ENCODE measurements at places on chromosomes 3 and 15. TPM values are rescaled to one million over a fixed set of nuclear protein-coding genes. Genes with fewer than 3 reads are reported as not detected.

GRCh38 chr15:22839046-22839695, 705 bp downstream of the NIPA2 start:
- H3K4me3 ChIP-seq, result peak overlapping the region; percentile 88
- DNase-seq, result no peak
- peaks cover 16% of the 10 kb centered on the region for H3K4me1 ChIP-seq
- H3K36me3 ChIP-seq, result peaks cover 25% of the 10 kb centered on the region

GRCh38 chr3:190017521-190018288, 103.0 kb downstream of the P3H2 start:
- H3K27ac ChIP-seq, result no peak overlapping the region
- H3K4me3 ChIP-seq, result no peak overlapping the region
- H3K4me1 ChIP-seq, result no peaks in the 10 kb centered on the region
- H3K36me3 ChIP-seq, result no peaks in the 10 kb centered on the region
- peaks cover 30% of the 10 kb centered on the region for H3K27me3 ChIP-seq

DNA sequence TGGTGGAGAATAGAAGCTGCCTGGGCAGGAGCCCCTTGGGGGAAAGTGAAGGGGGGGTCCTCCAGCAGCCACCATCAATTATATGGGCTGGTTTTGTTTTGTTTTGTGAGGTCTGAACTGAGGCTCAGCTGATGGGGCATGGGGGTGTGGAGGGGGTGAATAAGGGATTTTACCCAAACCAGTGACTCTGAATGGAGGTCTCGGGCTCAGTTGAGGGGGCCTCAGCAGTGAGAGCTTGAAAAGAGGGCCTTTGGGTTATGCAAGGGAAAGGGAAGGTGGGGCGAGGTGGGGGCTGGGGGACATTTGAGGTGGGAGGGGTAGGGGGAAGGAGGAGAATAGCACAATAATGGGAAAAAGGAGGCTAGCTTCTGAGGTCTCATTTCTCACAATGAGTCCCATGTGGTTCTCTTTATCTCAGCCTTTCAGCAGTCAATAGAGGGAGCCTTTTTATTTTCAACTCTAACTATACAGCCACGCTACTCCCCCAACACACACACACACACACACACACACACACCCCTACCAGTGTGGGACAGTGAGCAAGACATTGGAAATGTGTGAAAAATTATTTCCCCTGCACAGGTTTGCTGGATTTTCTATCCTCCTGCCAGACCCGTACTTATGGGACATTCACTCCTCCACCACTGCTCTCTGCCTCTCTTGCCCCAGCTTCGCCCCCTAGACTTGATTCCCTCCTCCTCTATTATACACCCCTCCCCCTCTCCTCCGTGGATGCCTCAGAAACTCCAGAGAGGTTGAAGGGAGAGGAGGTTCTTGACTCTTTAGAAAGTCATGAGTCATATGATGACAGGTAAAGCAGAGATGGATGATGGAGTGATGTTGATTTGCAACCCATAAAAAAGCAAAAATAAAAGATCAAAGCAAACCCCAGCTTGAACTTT, 96.0 kb downstream of the GTPBP8 start:
- H3K36me3 ChIP-seq, result no peaks in the 10 kb centered on the region
- H3K4me3 ChIP-seq, result no peak overlapping the region
- DNase-seq, result no peak
- peak overlapping the region; percentile 34 for H3K27ac ChIP-seq

Gene DUOX2
- total RNA-seq, result not detected

DNA sequence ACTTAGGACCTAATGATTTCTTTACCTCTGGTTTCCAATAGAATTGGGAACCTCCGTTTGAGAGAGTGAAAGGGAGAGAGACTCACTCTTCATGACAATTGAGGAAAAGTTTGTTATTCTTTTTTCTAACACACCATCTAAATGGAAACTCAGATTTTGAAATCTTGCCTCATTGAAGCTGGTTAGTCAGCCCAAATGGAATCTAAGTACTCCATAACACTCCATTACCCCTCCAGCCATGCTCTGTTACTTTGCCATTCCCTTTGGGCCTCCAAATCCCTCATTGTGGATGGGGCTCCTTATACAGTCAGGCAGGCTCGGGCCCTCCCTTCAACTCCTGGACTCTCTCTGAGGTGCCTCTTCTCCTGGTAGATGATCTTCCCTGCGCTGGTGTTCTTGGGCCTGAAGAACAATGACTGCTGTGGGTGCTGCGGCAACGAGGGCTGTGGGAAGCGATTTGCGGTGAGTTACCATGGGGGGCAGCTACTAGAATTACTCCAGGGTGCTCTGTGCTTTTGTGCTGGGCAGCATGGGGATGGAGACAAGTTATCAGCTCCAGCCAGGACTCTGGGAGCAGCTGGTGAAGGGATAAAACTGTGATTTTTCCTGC, 1.1 kb downstream of the TM4SF4 start:
- H3K4me3 ChIP-seq, result no peak overlapping the region
- H3K4me1 ChIP-seq, result no peaks in the 10 kb centered on the region
- DNase-seq, result no peak
- no peak overlapping the region for H3K27ac ChIP-seq
- peaks cover 15% of the 10 kb centered on the region for H3K27me3 ChIP-seq
- H3K36me3 ChIP-seq, result no peaks in the 10 kb centered on the region

GRCh38 chr3:4773583-4773982, 205.7 kb upstream of the BHLHE40 start:
- no peak overlapping the region for H3K4me3 ChIP-seq
- H3K36me3 ChIP-seq, result peaks cover 89% of the 10 kb centered on the region
- H3K4me1 ChIP-seq, result peaks cover 78% of the 10 kb centered on the region
- DNase-seq, result no peak

GRCh38 chr3:63089007-63089750, 188.9 kb upstream of the SYNPR start:
- no peak overlapping the region for H3K4me3 ChIP-seq
- H3K4me1 ChIP-seq, result no peaks in the 10 kb centered on the region
- no peak for DNase-seq

Measured in activated T-helper 2 cell treated with anti-CD3 and anti-CD28 coated beads, Interferon-gamma antibody, Interleukin-2, Interleukin-4, amounts not matched to agents 10 μg/mL and 5 μg/mL and 100 μg/mL, durations not matched to agents 14 hours and 24 hours and 36 hours (primary cell).